AG10803 (cell line): ENCODE measurements at places on chromosomes 16 and 17.
A peak's percentile ranks its signal among the peaks of the same experiment; 100 is the strongest.

GRCh38 chr16:69112285-69113129, 7.1 kb downstream of the HAS3 start:
- peak; percentile 29 for DNase-seq

DNA sequence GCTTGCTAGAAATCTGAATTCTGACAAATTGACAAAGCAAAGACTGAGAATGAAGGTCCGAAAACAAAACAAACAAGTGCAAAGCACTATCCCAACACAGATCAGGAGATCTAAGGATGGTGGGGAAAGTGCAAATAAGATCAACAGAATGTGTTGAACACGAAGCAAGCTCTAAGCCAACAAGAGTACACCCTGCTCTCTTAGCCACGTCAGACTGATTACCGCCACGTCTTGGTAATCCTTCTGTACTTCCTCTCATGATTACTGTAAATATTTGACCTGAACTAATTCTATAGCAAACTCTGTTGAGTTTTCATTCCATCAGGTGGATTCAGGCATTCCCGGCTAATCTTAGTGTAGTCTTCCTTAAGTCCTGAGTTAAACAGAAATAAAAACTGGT, 34.3 kb upstream of the ERCC4 start:
- DNase-seq, result no peak

DNA sequence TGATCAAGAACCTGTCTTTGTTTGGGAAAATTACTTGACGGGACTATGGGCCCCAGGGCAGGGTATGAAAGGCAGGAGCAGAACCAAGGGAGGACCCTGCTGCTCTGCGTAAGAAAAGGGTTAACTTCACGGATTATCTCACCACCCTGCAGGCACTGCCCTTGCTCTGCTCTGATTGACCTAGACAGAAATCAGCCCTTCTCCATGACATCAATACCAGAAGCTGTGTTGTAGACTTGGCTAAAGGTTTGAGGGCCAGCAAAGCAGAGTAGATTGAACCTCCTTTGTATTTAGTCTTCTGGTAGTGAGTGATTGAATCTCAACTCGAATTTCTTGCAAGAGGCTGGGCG, 52.9 kb upstream of the ETV4 start:
- no peak for DNase-seq

DNA sequence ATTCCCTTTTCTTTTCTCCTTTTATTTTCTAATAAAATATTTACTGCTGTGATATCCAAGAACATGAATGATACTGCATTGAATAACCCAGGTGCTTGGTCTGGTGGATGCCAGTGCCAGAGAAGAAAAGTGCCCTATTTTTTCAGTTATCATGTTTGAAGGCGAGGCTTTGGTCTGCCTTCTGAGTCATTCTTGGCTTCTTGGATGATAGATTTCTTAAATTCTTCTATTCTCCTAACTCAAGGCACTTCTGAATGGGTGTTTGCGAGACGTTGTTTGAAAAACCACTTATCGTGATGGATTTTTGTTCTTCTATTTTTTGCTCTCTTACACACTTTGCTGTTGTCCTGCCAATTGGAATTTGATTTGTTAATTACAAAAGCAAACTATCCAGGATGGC, 66.7 kb downstream of the FTO start:
- peak; percentile 34 for DNase-seq

GRCh38 chr17:48625495-48626244, 488 bp downstream of the HOXB9 start:
- DNase-seq, result no peak

DNA sequence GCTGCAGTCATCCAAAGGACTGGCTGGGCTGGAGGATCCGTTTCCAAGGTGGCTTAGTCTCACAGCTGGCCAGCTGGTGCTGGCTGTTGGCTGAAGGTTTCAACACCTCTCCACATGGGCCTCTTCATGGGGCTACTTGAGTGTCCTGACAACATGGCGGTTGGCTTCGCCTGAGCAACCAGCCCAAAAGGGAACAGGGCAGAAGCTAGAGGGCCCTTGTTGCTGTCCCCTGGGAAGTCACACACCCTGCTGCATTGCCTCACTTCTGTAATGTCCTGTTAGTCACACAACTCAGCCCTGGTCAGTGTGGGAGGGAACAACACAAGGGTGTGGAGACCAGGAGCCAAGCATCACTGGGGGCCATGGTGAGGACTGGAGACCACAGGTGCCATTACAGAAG, 36.6 kb downstream of the C16orf78 start:
- no peak for DNase-seq

GRCh38 chr17:70022175-70022574, 52.9 kb upstream of the KCNJ16 start:
- no peak for DNase-seq

GRCh38 chr16:69431948-69432468, 7.6 kb downstream of the CYB5B start:
- no peak for DNase-seq

GRCh38 chr17:45020354-45021138, 30.9 kb downstream of the DCAKD start:
- peak; percentile 30 for DNase-seq

GRCh38 chr17:58760248-58760647, 4.6 kb downstream of the PPM1E start:
- DNase-seq, result no peak

DNA sequence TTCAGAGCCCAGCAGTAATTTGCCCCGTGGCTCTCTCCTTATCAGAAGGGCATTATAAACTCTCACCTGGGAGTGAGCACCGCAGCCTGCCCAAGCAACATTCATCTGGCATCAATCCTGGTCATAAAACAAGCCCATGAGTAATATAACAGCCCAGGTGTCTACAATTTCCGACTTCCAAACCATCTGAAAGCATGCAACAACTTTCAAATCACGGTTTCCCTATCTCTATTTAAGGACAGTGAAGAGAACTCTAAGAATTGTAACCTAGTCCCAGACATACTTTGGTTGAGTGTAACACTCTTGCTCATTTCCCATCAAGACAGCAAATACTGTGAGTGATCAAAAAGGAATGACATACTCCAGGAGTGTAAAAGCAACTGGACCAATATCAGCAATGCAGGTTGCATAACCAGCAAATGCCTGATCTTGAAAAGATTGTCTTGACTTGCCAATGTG, 487.4 kb upstream of the SOX9 start:
- DNase-seq, result peak; percentile 98

DNA sequence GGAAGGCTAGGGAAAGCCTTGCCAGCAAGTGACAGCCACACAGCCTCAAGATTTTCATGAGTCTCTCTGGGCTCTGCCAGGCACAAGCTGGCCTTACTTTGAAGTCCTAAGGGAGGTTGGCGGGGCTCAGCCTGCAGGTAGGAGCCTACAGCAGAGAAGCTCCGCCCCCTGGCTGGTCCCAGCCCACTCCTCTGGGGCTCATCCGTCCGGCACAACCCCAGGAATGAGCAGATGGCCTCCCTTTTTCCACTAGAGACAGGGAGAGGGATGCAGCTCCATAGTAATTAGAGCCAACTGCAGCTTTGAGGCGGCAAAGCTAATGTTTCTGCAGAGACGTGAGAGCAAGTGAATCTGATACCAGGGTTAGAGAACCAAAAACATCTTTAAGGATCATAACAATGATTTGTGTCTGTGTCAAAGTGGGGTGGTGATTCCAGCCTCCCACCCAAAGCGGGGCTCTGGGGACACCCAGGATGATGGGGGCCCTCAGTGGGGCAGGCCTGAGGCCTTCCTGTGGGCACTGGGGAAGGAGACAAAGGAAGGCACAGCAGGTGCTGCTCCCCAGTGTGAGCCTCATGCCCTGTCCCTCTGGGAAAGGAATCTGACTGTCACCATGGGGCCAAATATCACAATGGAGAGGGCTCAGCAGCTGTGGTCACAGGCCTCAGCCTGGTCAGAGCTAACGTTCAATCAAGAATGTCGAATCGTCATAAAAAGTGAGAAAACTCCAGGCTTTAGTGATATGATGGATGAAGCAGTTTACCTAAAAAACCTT, 61.5 kb downstream of the RBFOX3 start:
- DNase-seq, result no peak

GRCh38 chr17:49835472-49835871, 12.4 kb downstream of the TAC4 start:
- no peak for DNase-seq

- DNase-seq, result no peak
These were observed 648 bp upstream of the RBFOX1 start for GRCh38 chr16:7331997-7332396.

DNA sequence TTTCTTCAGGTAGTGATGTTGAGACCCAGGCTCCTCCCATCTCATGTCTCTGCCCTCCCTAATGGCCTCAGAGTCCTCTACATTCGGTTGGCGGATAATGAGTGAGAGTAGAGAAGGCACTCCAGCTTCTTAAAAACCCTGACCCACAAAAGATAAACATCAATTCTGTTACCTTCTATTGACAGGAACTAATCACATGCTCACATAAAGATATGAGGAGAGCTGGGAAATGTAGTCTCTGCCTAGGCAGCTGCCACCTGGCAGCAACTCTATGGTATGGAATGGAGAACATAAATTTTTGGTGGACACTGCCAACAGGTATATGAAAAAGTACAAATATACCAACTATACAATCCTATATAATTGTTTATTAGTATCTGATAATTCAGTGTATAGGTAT, 110.7 kb upstream of the HLF start:
- DNase-seq, result no peak

GRCh38 chr17:29747660-29748059, 124.9 kb upstream of the CORO6 start:
- DNase-seq, result peak; percentile 60

DNA sequence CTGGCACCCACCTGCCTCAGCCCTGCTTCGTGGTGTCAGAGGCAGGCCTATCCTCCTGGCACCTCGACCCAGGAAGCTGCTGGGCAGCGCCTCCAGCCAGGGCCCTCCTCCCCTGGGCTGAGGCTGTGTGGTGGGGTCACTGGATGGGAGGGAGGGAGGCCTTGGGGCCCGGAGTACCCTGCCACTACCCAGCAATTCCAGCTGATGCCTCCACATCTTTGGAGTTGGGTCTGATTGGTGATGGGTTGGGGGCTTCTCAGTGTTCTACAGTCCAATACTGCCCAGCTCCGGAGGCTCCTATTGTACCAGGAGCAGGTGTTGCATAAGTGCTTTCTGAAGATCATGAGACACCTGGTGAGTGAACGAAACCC, 48.0 kb downstream of the USP22 start:
- no peak for DNase-seq

- DNase-seq, result peak; percentile 90
These were observed 463.8 kb upstream of the HSBP1 start for GRCh38 chr16:83343935-83344366.

GRCh38 chr17:44595216-44595775, 38.0 kb downstream of the FZD2 start:
- no peak for DNase-seq

GRCh38 chr17:70699408-70699807, 530.1 kb downstream of the KCNJ2 start:
- no peak for DNase-seq

GRCh38 chr17:82475458-82475857, 16.9 kb downstream of the NARF start:
- no peak for DNase-seq

DNA sequence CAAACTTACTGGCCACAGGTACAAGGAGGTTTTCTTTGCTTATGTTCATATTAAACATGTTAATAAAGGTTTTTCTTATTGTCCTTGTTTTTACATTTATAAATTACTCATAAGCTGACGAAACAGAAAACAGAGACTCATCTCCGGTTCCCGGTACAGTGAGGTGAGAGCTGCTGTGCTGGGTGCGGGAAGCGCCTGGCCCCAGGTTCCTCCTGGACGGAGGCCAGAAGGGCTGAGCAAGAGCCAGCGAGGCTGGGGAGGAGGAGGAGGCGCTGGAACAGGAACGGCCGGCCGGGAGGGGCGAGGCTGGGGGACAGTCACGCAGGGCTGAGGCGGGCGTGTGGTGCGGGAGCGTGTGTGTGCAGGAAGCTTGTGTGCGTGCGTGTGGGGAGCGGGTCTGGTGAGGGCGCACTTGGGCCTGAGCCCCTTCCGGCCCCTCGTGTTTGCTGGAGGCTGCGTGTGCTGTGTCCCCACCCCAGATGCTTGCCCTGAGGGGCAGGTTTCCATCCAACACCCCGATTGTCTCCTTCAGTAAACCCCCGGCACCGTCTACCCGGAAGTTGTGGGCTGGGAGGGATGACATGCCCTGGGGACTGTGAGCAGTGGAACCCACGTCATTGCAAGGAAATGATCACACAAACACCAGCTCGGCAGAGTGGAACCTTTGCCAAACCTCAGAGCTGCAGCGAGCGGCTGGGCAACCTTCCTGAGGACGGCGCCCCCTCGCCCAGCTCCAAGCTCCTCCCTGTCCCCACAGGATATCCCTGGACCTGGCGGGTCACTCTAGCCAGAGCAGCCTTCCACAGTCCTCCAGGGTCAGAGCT, 19.5 kb downstream of the CD7 start:
- DNase-seq, result peak; percentile 91

DNA sequence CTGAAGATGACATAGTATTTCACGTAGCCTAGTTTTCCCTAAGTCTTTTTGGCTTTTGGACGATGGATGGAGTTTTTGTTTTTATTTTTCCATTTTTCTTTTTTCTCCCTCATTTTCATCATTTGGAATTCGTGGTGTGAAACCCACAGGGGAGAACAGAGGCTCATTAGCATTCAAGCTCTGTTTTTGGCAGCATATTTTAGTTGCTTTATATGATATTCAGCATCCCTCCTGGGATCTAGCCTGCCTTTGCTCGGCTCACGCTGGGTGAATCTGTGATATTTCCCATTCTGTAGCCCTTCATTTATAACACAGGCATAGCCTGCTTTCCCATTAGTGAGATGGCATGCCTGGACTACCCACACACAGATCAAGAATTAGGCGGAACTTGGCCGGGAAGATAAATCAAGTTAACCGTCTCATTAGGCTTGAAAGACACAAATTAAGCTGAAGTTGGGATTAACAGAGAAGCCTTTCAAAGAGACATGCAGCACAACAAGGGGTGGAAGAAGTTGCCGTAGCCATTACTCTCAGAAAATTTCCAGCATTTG, 20.1 kb upstream of the CLEC19A start:
- no peak for DNase-seq

DNA sequence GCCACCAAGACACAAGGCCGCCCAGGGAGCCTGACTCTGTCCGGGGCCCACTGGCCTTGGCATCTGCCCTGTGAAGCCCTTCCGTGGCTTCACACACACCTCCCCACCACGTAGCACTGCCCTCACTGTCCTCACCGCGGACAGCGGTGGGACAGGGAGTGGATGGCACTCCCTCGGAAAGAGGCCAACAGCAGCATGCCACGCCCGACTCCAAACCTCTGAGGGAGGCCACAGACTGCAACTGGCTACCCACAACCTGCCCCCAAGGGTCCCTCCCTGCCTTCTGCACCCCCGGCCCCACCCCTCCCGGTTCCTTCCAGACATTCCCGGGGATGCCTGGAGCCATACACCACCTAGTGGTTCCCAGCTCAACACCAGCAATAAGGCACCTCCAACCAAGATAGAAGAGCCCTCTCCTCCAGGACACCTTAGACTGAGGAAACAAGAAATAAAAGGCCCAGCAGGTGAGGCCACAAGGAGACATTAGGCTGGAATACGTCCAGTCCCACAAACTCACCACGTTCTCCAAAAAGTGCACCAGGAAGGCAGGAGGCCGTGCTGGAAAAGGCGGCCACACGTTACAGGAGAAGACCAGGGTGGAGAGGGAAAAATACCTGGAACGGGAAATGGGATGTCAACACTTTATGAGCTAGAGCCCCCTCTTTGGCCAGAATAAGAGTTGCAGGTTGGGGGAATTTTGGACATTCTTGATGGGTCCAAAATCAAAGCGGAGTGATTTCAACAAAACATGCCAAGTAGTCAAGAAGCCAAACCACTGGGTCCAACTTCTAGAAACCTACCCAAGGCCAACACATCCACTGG, 310.0 kb downstream of the SOX9 start:
- no peak for DNase-seq
